Testis (tissue), 5 donors: ENCODE measurements at places on chromosomes 2 and 18. TPM values are rescaled to one million over a fixed set of nuclear protein-coding genes. Genes with fewer than 3 reads are reported as not detected.

LINC00305 gene
- total RNA-seq: not detected

DNA sequence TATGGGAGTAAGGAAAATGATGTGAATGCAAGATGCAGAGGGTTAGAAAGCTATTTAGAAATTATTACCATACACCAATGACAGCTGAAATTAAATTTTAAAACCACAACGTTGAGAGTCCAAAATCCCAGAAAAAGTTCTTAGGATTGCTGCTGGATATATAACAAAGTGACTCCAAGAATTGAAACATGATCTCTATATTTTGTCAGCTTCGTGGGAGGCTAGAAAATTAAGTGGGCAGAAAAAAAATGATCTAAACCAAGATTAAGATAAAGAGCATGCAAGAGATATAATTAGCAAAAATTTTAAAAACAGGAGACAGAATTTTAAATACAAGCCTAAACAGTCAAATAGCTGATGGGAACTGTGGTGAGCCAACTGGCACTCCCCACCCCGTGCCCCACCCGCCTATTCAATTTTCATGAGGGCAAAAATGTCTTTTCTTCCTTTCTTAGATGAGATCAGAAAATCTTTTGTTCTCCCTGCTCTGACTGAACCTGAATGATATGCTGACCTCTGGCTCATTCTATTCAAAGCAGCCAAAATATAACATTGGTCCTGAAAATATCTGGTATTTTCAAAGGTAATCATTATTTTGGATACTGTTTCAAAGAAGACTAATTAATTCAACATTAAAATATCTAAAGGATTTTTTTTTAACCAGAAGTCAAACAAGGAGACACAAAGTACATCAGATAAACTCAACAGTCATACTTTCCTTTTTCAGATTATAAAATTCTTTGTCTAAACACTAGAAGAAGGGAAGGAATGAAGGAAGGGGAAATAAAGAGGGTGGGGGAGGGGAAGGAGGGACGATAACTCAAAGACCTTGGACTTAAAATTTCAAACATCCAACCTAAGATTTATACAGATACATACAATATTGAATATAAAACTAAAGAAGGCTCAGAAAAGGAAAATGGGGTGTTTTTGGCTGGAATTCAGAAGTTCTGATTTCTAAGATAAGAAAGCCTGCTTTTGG lies 12.2 kb downstream of the KANSL3 start:
- DNase-seq: no peak

- DNase-seq: peak; percentile 72
Observed at GRCh38 chr2:240435457-240435947, at the start of gene GPC1. GPC1 (plus strand) TSS chr2:240435663; CDS start chr2:240435919, 256 bp downstream.

DNA sequence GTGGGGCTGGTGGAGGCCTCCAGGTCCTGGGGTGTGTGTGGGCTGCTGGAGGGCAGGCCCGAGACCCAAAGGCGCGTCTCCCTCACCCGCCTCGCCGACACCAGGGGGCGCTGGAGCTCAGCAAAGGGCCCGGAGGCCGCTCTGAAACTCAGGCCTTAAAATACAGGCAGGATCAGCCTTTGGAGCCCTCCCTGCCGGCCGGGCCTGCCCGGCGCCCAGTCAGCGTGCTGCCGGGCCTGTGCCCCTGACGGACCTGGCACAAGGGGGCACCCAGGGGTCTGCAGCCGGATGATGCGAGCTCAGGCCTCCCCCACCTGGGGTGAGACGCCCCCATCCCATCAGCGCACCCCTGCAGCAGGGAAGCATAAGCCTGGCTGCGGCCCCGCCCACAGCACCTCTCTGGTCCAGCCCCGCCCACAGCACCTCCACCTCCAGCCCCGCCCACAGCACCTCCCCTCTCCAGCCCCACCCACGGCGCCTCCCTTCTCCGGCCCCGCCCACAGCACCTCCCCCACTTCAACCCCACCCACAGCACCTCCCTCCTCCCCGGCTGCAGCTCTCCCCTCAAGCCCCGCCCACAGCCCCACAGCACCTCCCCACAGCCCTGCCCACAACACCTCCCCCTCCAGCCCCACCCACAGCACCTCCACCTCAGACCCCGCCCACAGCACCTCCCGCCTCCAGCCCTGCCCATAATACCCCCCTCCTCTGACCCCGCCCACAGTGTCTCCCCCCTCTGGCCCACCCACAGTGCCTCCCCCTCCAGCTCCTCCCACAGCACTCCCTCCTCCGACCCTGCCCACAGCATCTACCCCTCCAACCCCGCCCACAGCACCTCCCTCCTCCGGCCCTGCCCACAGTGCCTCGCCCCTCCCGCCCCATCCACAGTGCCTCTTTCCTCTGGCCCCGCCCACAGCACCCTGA lies 92.8 kb upstream of the OTOS start:
- DNase-seq: peak; percentile 96

DNA sequence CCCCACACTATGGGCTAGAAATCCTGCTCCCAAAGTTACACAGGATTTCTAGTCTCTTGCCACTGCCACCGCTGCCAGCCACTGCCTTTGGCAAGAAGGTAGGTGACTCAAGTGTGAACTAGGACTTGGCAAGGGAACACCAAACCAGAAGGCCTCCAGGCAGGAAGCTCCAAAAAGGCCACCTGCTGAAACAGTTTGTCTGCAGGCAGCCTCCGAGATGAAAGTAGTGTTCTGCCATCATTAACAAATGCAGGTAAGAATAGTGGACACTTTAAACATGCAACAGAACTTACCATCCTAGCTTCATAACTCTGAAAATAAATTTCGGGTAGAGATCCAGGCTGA lies 3.9 kb downstream of the ANKRD44 start:
- no peak for DNase-seq

DNA sequence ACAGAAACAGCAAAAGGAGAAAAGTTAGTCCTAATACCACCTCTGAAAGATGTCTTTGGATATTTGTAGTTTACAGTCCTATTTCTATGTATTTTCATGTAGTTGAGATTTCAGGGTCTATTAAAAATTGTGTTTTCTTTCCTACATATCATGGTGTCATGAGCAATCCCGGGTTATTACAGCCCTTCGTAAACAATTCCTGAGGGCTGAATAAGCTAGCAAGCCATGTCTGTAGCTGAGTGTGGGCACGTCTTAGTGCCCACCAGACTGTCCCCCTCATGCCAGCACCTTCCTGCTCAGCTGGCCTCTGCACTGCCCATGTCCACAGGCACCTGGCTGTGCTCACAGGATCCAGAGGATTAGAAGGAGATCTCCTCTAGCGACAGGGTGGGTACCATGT lies 60.6 kb downstream of the CTIF start:
- no peak for DNase-seq

DNA sequence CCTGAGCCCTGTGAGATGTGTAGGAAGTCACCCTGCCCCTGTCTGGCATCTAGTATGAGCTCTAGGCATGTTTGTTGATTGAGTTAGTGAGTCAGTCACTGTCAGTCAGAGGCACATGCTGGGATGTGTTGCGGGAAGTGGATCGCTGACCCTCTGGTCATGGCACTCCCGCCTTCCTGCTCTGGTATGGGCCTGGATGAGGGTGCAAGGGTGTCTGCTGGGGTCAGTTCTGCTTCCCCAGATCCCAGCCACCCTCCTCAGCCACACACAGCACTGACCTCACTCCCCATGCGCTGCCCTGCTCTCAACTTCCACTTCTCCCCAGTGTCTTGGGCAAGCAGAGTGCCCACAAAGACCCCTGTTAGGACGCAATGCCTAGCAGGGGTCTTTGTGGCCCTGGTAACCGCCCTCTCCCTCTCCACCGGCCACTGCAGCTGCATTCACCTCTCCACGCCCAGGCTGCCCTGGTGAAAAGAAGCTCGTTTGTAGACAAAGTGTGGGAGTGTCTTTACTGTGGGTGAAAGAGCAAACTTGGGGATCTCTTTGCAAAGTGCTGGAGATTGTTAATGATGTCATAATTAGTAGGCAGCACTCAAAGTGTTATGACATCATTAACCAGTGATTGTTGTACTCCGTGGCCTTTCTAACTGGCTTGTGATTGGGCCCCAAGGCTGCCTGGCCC lies 252.1 kb downstream of the LDLRAD4 start:
- no peak for DNase-seq
